ENCODE measurements at places on chromosomes 5 and 9. TPM values are rescaled to one million over a fixed set of nuclear protein-coding genes. Genes with fewer than 3 reads are reported as not detected.

DNA sequence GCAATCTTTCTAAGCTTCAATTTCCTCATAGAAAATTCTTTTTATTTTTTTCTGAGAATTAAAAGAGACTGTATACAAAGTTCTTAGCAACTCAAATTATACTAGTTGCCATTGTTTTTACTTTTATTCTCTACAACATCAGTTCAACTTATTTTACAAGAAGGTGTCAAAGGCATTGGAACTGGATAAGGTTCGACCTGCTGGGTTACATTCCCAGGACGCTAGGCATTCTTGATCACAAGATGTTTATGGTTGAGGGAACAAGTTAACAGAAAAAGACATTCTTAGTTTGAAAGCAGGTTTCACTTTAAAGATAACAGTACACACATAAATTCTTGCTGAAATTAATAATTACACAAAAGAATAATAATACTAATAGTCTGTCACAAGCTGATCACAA, 163.5 kb upstream of the SNX2 start:
- no peaks in the 10 kb centered on the region for H3K27me3 ChIP-seq
- DNase-seq: no peak
- H3K36me3 ChIP-seq: no peaks in the 10 kb centered on the region
- H3K27ac ChIP-seq: no peak overlapping the region

DNA sequence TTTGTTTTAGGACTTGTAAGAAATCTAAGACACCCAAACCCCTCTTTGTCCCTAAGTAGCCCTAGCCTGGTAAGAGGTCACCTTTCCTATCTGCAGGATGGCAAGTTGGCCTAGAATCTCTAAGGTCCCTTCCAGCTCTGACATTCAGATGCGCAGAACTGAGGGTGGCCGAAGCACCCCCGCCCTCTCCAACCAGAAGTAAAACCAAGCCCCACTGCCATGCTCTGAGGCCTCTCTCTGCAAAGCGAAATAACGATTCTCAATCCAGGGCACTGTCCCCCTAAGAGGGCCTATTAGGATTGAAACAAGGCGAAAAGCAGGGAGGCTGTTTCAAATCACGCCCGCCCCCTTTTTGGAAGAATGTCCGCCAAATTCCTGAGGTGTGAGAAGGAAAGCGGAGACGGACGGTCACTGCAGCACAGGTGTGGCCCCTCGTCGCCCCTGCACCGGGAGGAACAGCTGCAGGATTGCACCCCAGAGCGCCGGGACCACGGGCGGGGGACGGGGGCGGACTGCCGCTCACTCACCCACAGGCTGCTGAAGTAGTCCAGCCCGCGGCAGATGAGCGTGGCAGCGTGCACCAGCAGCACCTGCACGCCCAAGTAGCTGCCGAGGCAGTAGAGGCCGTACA, 824 bp downstream of the TMEM245 start:
- no peaks in the 10 kb centered on the region for H3K27me3 ChIP-seq
- no peak for DNase-seq
- H3K4me1 ChIP-seq: peaks cover 53% of the 10 kb centered on the region
- H3K36me3 ChIP-seq: no peaks in the 10 kb centered on the region
- H3K27ac ChIP-seq: peak overlapping the region; percentile 82

- peaks cover 16% of the 10 kb centered on the region for H3K4me1 ChIP-seq
- DNase-seq: no peak
- no peaks in the 10 kb centered on the region for H3K36me3 ChIP-seq
- H3K4me3 ChIP-seq: no peak overlapping the region
- peak overlapping the region; percentile 27 for H3K27ac ChIP-seq
These were observed 78.4 kb upstream of the ITGA1 start for GRCh38 chr5:52709167-52709925.

GRCh38 chr9:71571186-71571585, 197.1 kb downstream of the CEMIP2 start:
- no peak overlapping the region for H3K4me3 ChIP-seq
- no peak for DNase-seq
- no peaks in the 10 kb centered on the region for H3K4me1 ChIP-seq
- no peaks in the 10 kb centered on the region for H3K36me3 ChIP-seq
- H3K27ac ChIP-seq: no peak overlapping the region
- no peaks in the 10 kb centered on the region for H3K27me3 ChIP-seq

- H3K36me3 ChIP-seq: no peaks in the 10 kb centered on the region
- no peaks in the 10 kb centered on the region for H3K4me1 ChIP-seq
- no peak overlapping the region for H3K4me3 ChIP-seq
- H3K27me3 ChIP-seq: no peaks in the 10 kb centered on the region
These were observed 1093.9 kb upstream of the CDH6 start for GRCh38 chr5:30099634-30100033.

ADAMTS12 gene
- 3.1 TPM for total RNA-seq

- no peak overlapping the region for H3K27ac ChIP-seq
- H3K36me3 ChIP-seq: no peaks in the 10 kb centered on the region
- no peak for DNase-seq
- H3K4me3 ChIP-seq: no peak overlapping the region
- H3K27me3 ChIP-seq: no peaks in the 10 kb centered on the region
- H3K4me1 ChIP-seq: no peaks in the 10 kb centered on the region
These were observed 255.6 kb upstream of the SLC30A5 start for GRCh38 chr5:68838157-68838718.

DNA sequence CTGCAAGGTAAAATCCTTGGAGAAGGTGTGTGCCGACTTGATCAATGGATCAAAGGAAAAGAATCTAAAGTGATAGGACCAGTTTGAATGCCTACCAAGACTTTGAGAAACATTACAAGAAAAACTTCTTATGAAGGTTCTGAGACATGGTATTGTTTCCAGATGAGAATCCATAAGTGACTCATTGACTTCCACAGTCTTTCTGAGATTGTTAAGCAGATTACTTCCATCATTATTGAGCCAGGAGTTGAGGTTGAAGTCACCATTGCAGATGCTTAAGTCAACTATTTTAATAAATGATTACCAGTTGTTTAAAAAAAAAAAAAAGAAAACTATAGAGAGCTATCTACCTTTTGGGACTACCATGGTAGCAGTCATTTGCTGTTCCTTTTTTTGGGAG, 7.0 kb downstream of the LNPEP start:
- no peak for DNase-seq
- no peak overlapping the region for H3K27ac ChIP-seq
- H3K36me3 ChIP-seq: no peaks in the 10 kb centered on the region
- peaks cover 50% of the 10 kb centered on the region for H3K4me1 ChIP-seq

DNA sequence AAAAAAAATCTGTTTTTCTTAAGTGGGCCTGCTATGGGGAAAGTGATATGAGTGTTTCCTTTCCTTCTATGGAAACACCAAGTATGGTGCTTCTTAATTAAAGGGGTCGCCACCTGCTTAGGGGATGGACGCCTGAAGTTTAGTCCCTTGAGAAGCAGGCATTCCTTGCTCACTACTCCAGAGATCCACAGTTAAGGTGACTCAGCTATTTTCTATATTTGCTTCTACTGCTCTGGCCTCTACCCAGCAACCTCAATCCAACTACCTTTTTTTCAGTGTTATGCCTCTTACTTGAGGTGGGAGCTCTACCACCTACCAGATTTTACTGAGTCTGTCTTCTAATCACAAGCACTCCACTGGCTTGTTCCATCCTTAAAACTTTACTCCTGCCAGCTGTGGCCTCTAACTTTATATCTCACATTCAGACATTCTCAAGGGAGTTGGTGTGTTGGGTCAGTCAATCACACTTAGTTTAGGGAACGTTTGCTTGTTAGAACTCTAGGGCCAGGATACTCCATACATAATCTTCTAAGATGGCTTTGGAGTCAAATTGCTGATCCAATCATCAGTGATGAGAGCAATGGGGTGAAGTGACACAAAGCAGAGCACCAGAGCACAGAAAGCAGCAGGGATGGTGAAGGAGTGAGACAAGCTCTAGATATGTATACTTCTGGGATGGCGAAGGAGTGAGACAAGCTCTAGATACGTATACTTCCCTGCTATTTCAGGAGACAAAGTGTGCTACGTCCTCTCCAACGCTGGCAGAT, 708.1 kb downstream of the EFNA5 start:
- no peak overlapping the region for H3K27ac ChIP-seq
- H3K4me1 ChIP-seq: no peaks in the 10 kb centered on the region
- no peak overlapping the region for H3K4me3 ChIP-seq
- DNase-seq: no peak
- H3K36me3 ChIP-seq: no peaks in the 10 kb centered on the region

DNA sequence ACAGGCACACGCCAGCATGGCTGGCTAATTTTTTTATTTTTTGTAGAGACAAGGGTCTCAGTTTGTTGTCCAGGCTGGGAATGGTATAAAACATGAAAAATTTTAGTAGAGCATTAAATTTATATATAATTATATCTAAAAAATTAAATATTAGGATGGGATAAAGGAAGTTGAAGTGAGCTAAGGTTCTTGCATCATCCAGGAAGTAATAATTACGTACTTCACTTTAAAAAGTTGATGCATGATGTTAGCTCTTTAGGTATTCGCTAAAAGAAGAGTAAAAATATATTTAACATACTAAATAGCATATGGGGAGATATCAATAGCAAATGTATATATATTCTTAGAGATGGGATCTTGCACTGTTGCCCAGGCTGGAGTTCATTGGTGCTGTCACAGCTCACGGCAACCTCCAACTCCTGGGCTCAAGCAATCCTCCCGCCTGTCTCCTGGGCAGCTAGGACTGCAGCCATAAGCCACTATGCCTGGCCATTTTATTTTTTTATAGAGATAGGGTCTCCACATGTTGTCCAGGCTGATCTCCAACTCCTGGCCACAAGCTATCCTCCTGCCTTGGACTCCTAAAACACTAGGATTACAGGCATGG, 12.3 kb downstream of the DCAF10 start:
- DNase-seq: no peak
- no peaks in the 10 kb centered on the region for H3K27me3 ChIP-seq
- no peaks in the 10 kb centered on the region for H3K4me1 ChIP-seq
- H3K4me3 ChIP-seq: no peak overlapping the region
- H3K27ac ChIP-seq: no peak overlapping the region

LHX3 gene
- total RNA-seq: not detected

SHOC1 gene
- total RNA-seq: not detected

SIT1 gene
- not detected for total RNA-seq

GRCh38 chr9:36164989-36165388, 4.2 kb upstream of the CCIN start:
- H3K4me3 ChIP-seq: no peak overlapping the region
- H3K27me3 ChIP-seq: peaks cover 9% of the 10 kb centered on the region
- H3K36me3 ChIP-seq: no peaks in the 10 kb centered on the region
- DNase-seq: no peak

DNA sequence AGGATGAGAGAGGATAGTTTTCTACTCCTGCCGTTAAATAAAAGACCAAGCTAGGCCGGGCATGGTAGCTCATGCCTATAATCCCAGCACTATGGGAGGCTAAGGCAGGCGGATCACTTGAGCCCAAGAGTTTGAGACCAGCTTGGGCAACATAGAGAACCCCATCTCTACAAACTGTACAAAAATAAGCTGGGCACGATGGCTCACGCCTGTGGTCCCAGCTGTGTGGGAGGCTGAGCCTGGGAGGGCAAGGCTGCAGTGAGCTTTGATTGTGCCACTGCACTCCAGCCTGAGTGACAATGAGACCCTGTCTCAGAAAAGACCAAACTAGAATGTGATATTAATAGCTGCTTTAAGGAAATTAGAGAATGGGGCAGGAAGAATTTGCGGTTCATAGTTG, 158.4 kb downstream of the NIPBL start:
- no peak for DNase-seq
- no peak overlapping the region for H3K27ac ChIP-seq
- H3K4me3 ChIP-seq: no peak overlapping the region
- no peaks in the 10 kb centered on the region for H3K4me1 ChIP-seq
- H3K36me3 ChIP-seq: peaks cover 14% of the 10 kb centered on the region
- H3K27me3 ChIP-seq: no peaks in the 10 kb centered on the region
